ENCODE measurements at places on chromosomes 11 and 22.

- no peaks in the 10 kb centered on the region for H3K36me3 ChIP-seq
- no peak overlapping the region for H3K27ac ChIP-seq
- H3K27me3 ChIP-seq, result no peaks in the 10 kb centered on the region
- DNase-seq, result no peak
- H3K4me1 ChIP-seq, result no peaks in the 10 kb centered on the region
- H3K4me3 ChIP-seq, result no peak overlapping the region
Measured at GRCh38 chr11:2256951-2257700, 13.3 kb downstream of the ASCL2 start.

DNA sequence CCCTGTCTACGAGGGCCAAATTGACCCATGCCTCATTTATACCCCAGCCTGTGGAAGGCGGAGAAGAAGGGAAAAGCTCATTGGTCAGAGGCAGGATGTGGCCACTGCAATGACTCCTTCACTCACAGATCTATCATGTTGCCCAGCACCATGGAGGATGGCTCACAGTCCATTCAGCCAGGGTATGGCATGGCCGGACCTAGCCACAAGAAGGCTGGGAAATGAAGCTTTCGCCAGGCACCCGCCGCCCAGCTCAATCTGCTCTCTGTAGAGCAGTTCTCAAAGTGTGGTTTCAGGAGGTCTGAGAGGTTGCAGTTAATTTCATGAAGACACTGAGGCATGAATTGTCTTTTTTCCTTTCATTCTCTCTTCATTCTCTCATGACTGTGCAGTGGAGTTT lies 40.6 kb upstream of the LINC01488 start:
- H3K27me3 ChIP-seq, result no peaks in the 10 kb centered on the region
- no peaks in the 10 kb centered on the region for H3K36me3 ChIP-seq
- peaks cover 20% of the 10 kb centered on the region for H3K4me1 ChIP-seq
- no peak overlapping the region for H3K27ac ChIP-seq

DNA sequence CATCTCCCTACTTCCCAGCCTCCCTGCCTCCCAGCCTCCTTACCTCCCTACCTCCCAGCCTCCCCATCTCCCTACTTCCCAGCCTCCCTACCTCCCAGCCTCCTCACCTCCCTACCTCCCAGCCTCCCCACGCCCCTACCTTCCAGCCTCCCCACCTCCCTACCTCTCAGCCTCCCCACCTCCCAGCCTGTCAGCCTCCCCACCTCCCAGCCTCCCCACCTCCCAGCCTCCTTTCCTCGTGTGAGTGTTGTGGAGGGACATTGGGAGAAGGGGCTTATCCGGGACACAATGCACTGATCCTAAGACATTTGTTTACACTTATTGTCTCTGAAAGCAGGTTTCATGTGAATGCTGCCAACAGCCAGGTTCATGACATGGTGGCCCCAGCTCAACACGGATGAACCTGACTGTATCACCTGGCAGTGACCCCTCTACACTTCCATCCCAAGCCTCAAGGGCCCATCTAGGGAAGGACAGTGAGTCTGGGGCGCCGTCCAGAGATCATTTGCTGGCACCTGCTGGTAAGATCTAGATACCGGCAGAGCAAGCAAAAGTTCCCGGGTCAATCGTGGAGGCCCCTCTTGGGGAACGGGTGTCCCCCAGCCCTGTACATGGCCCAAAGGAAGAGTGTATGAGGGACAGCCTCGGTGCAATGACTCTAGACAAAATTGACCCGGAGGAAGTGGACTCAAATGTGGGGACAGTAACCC lies 34.5 kb upstream of the TH start:
- H3K36me3 ChIP-seq, result no peaks in the 10 kb centered on the region
- no peaks in the 10 kb centered on the region for H3K27me3 ChIP-seq
- no peak overlapping the region for H3K4me3 ChIP-seq
- H3K27ac ChIP-seq, result no peak overlapping the region
- no peak for DNase-seq

DNA sequence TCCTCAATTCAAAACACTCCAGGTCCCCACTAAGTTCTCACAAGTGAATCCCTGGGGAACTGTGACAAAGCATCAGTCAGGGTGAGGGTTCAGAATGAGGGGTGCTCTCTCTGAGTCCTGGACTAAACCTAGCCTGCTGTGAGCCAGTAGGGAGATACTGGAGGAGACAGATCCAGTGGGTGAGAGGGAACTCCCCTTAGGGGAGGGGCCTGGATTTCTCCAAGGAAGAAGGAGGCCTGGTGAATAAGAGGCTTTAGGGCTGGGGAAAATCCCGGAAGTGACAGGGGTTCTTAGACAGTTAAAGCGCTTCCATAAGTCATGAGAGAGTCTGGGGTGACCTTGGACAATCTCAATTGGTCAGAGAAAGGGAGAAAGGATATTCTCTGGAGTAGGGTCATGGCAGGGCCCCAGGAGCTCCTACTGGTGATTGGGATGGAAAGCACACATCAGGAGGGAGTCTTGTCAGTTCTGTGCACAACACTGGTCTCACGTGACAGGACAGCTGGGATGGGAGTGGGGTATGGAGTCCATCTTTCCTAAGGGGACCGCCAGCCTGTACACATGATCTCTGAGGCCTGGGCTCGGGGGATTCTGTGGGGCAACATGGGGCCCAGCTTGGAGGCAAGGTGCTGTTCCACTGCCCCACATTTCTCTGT lies 1.5 kb downstream of the TBC1D10A start:
- peak overlapping the region; percentile 79 for H3K4me3 ChIP-seq
- H3K36me3 ChIP-seq, result no peaks in the 10 kb centered on the region
- no peaks in the 10 kb centered on the region for H3K27me3 ChIP-seq
- peak; percentile 88 for DNase-seq

DNA sequence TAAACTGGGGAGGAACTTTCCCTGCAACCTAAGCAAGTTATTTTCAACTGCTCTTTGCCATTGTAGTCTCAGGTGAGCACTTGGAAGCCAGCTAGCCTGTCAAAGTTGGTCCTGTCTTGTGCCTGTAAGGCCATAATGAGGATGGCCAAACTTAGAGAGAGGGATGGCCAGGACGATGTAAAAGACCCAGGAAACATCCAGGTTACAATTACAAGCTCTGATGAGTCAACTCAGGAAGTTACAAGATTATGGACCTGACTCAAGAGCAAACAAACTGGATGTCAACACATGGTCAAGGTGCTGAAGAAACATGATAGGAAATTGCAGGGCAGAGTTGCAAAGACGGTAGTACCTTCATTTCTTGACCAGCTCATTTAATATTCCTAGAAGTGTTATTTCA lies 1.6 kb downstream of the GTPBP1 start:
- H3K4me3 ChIP-seq, result peak overlapping the region; percentile 64
- DNase-seq, result peak; percentile 53
- peaks cover 7% of the 10 kb centered on the region for H3K4me1 ChIP-seq
- no peaks in the 10 kb centered on the region for H3K36me3 ChIP-seq
- H3K27ac ChIP-seq, result peak overlapping the region; percentile 95
